Stimulated activated CD8-positive, alpha-beta memory T cell treated with anti-CD3 and anti-CD28 coated beads, Interleukin-7, amount 100 ng/mL, for 1 hour (primary cell): ENCODE measurements at places on chromosomes 1 and 21.

- DNase-seq, result no peak
Measured at GRCh38 chr21:45324489-45325205, 37.0 kb upstream of the POFUT2 start.

DNA sequence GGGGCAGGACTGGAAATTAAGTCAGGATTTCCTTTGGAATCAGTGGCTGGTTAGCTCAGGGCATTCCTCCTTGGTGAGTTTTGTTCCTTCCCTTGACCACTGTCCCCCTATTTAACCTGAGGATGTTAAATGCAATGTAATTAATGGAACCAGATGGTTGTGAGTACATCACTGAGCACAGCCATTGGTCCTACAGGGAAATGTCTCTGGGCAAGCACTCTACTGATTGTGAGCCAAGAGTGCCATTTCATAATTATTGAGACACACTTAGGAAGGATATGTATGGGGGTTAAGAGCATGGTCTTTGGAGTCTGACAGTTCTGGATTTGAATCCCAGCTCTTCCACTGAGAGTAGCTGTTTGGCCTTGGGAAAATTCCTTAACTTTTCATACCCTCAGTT, 74.4 kb downstream of the SPAG17 start:
- DNase-seq, result no peak

- DNase-seq, result no peak
Measured at GRCh38 chr1:58884706-58885661, 101.1 kb upstream of the JUN start.

DNA sequence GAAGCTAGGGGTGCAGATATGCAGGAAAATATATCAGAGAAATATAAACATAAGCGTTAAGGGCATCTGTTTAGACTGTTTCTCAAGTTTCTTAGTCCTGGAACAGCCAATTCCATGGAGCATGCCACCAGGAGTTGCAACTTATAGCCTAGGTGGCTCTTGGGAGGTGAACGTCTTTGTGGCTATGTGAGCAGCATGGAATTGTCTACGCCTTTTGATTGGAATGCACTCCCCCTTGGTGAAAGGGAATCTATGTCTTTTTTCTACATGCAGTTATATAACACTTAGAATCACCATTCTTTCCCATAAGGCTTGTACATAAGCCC, 12.4 kb downstream of the RCSD1 start:
- no peak for DNase-seq

DNA sequence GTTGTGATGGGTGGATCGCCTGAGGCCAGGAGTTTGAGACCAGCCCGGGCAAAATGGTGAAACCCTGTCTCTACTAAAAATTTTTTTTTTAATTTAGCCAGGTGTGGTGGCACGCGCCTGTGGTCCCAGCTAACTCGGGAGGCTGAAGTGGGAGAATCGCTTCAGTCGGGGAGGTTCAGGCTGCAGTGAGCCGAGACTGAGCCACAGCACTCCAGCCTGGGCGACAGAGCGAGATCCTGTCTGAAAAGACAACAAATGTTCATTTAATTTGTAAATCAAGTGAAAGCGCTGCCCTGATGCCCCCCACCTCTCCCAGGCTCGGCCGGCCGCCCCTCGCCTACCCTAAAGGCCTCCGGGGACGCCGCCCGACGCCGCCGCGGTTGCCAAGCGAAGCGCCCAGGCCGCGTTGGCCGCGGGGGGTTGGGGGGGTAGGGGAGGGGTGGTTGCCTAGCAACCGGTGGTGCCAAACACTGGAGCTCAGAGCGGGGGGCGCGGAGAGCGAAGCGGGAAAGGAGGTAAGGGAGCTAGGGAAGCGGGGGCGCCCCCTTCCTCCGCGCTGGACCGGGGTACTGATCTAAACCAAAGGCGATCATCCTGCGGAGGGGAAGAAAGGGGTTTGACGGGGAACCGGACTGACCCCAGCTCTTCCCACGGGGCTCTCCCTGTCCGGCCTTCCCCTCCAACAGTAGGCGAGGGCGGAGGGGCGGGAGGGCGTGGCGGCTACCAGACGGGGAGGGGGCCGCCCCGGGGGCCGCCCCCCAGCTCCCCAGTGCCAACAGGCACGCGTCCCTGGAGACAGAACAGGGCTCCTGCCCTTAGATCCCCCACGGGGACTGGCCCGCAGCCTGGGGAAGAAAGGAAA, at the start of gene TEKT2:
TEKT2 (plus strand) TSS at position 460 of the 862 bp plus-strand sequence. CDS start 828 bp downstream, outside the sequence.
- DNase-seq, result no peak

DNA sequence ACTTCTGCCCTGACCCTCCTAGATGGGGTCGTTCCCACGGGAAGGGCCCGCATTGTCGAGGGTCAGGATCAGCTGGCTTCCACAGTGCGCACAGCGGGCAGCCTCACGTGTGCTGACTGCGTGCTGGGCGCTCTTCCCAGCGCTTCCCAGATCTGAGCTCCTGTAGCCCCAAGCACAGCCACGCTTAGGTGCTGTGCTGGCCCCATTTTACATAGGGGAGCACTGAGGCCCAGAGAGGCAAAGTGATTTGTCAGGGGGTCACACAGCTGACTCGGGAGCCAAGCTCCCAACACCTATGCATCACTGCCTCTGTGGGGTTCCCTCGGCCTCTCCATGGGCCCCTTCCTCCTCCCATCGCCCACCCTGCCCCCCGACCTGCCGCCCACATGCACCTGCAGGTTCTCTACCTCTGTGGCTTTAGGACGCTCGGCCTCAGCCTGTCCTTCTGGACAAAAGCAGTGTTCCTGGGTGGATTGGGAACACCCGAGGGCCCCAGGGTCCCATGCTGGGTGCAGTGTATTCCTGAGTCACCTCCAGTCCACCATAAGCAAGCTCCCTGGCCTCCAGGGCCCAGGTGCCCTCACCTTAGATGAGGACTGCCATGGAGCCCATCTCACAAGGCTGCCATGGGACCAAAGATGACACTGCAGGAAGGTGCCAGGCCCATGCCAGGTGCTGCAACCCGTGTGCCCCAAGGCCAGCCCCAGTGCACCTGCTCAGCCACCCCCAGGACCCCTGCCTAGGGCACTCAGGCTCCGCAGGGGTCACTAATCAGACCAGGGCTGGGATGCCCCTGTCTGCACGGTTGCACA, 23.3 kb downstream of the TFF3 start:
- DNase-seq, result no peak

GRCh38 chr1:211382182-211382713, 55.6 kb downstream of the TRAF5 start:
- no peak for DNase-seq

- DNase-seq, result no peak
Measured at GRCh38 chr1:240352769-240353168, 259.2 kb downstream of the GREM2 start.

DNA sequence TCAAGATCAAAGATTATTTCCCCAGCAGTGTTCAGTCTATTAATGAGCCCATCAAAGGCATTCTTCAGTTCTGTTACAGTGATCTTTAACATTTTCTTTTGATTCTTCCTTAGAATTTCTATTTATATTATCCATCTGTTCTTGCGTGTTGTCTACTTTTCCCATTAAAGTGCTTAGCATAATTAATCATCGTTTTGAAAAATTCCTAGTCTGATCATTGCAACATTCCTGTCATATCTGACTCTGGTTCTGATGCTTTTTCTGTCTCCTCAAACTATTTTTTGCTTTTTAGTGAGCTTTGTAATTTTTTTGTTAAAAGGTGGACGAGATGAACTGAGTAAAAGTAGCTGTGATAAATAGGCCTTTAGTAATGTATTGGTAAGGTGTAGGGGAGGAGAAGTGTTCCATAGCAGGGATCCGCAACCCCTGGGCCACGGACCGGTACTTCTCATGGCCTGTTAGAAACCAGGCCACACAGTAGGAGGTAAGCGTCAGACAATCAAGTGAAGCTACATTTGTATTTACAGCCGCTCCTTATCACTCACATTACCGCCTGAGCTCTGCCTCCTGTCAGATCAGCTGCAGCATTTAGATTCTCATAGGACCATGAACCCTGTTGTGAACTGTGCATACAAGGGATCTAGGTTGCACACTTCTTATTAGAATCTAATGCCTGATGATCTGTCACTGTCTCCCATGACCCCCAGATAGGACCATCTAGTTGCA, 163.3 kb downstream of the PIK3R3 start:
- DNase-seq, result no peak

GRCh38 chr1:179910934-179911333, 28.8 kb downstream of the TOR1AIP1 start:
- DNase-seq, result no peak

DNA sequence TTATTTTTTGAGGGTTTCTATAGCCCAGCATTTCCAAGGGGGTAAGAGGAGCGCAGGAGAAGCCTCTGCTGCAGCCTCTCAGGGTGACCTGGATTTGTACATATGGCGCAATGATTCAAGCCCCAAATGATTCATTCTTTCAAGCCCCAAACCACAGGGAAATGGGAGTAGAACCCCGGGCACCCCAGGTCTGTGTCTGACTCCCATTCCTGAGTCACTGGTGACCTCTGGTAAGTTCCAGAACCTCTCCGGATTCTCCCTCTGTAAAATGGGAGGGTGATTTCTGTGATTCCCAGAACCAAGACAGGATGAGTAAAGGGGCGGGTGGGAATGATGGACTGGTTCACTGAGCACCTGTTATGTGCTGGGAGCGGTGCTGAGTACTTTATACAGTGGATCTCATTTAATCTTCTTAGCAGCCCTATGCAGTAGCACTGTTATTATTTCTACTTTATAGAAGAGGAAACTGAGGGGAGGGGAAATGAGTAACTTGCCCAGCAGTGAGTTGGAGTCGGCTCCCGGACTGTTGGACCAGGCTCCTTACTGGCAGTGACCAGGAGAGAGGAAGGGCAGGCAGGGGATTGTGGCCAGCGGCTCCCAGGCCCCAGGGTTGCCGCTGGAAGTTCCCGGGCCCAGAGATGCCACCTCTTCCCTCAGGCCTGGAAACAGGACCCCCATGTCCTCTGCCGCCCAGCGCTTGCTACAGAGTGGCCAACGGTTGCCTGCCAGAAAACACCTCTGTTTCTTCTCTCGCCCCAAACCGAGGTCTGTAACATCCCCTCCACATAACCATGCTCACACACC, 20.3 kb upstream of the SLC26A9 start:
- no peak for DNase-seq

DNA sequence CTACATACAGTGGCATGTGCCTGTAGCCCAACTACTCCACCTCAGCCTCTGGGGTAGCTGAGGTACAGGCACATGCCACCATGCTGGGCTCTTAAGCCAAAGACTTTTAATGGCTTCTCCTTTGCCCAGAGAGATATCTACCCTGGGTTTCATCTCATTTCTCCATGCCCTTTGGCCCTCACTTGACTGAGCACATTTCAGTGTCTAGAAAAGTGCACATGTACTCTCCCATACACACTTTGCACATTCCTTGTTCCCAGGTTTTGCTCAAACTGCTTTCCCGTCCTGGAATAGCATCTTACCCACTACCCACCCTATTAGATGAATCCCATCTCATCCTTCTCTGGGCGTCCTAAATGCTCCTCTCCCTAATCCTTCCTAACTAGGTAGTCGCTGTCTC, 10.2 kb upstream of the RXRG start:
- DNase-seq, result no peak

GRCh38 chr21:21003701-21004100, 5.5 kb downstream of the NCAM2 start:
- no peak for DNase-seq

DNA sequence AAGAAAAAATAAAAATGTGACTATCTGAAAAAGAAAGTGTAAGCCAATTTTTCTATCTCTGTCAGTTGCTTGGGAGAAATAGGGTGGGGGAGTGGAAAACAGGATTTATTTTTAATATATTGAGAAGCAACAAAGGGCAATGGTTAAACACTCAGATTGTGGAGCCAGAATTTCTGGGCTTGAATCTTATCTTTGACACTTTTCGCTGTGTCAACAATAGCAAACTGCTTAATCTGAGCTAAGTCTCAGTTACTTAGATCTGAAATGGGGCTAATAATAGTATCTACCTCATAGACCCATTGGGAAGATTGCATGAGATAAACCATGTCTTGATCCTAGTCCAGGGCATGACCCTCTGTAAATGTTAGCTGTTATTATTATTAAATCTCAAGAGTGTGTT, 468.1 kb downstream of the ADGRL2 start:
- DNase-seq, result no peak

DNA sequence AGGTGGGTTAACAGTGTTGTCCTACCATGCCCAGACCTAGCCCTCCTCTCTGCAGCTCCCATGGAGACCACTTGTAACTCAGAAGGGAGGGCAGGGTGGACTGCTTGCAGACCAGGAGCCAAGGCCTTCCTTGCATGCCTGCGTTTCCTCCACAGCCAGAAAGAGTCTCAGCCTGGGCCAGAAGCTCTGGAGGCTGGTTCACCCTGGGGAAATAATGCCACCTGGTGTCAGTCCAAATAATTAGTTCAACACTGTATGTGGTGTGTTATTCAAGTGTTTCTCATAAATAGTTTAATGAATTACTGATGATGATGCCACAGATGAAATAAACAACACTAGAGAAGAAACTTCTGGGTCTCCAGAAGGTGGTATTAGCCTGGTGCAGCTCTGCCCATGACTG, 16.9 kb upstream of the VANGL1 start:
- DNase-seq, result no peak

GRCh38 chr1:196196486-196196885, 411.8 kb downstream of the KCNT2 start:
- DNase-seq, result no peak

DNA sequence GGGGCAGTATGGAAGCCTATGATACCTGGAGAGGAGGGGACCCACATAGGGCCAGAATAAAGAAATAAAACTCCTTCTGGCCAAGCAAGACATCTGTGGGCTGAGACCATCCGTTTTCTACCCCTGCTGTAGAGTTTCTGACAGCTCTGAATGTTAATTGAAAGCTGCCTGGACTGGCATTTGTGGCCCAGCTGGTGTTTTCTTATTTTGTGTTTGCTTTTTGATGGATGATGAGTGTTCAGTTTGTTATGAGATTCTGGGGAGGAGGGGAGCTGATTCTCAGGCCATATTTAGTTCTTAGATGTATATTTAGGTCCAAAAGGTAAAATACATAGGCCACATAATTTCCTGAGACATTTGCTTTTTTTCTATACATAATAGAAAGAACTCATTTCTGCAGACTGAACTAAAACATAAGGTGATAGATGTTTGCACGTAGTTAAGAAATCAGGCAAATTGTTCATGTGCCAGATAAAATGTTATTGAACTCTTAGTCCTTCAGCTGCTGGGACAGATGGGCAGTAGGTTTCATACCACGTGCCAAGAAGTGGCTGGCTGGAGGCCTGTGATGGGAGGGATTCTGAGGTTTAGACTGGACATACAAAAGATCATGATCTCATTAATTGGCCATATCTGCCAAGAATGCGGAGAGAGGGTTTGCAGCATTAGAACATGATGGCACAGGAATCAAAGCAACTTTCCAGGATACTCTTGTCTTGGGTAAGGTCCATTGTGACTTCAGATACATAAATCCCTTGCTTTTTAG, 54.1 kb downstream of the DSCAM start:
- no peak for DNase-seq

DNA sequence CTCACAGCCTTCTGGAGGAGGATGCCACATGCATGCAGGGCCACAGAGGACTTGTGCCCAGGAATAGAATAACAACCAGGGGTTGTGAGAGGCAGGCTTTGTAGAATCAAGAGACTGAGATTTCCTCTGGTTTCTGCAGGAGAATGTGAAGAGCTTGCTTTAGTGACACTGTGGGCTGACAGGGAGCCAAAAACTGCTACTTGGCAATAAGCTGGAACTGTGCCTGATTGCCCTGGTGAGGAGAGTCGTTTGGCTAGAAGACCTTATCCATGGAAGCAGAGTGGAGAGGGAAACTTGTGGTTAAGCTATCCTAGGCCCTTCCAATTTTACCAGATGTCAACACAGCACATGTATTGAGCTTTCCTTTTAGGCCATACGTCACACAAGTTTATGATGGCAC, 902.1 kb downstream of the MRPL39 start:
- no peak for DNase-seq

- DNase-seq, result no peak
Measured at GRCh38 chr1:94239796-94240195, 2.4 kb upstream of the ARHGAP29 start.

GRCh38 chr1:18386591-18386990, 94.1 kb upstream of the KLHDC7A start:
- DNase-seq, result no peak
